ENCODE measurements at places on chromosomes 11 and 22.

GRCh38 chr11:73950869-73951710 lies at the start of gene DNAJB13:
TSS of gene DNAJB13 (plus strand) at chr11:73951026. CDS start at chr11:73951070, 44 bp downstream.
- DNase-seq = peak; percentile 71

DNA sequence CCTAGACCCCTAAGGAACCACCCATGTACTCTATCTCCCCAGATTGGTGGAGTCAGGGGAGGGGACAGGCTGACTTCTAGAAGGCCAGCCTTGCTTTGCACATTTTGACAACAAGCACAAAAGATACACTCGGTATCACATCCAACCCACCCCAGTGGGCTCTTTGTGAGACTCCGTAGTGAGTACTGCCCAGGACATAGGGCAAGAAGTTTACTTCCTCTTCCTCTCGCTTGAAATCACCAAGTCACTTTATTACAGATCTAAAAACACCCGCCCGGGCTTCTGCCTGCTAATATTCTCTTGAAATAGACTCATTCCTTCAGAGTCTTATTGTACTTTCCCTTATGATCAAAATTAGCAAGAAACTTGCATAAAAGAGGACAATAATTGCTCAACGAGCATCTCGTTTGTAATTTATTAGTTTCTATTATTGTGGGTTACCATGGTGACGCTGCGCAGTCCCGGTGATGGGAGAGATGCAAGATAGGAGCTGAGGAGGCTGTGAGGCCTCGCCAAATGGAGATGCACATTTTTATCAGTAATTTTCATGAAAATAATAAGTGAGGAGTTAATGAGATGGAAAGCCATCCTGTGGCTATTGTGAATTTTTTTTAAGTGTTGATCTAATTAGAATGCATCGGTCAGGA lies 96.9 kb downstream of the FEZ1 start:
- DNase-seq = no peak

DNA sequence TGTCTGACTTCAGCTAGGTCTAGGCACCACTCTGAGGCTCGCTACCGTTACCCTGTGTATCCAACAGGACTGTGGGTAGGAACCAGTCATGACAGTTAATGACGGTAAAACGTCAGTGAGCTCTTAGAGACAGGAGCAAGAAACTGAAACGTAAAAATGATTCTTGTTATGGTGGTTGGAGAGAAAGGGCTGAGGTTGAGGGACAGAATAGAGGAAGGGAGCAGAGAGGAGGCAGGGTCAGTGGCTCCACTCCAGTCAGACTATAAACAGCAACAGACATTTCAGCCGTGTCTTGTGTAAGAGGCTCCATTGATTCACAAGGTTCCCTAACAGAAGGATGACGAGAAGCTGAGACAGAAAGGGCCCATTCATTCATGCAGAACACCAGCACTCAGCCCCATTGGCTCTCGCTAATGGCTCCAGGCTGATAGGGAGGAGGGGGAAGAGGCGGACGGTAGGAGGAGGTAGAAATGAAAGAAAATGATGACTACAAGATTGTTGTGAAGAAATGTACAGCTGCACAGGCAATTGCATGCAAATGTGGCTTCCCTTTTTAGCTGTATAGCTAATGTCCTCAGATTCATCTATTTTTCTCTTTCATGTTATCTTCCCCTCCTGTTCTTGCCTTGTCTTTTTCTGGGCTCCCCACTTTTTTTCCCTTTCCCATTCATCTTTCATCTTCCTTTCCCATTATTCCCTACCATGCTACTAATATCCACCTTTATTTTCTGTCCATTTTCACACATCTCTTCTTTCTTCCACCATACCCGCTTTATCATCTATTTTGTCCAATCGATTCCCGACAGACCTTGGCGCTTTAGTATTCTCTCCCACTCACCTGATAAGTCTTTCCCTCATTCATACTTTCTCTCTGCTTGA lies 34.3 kb downstream of the ETS1 start:
- DNase-seq = peak; percentile 14

- DNase-seq = no peak
These were observed 59.2 kb downstream of the MYO7A start for GRCh38 chr11:77187111-77187750.

DNA sequence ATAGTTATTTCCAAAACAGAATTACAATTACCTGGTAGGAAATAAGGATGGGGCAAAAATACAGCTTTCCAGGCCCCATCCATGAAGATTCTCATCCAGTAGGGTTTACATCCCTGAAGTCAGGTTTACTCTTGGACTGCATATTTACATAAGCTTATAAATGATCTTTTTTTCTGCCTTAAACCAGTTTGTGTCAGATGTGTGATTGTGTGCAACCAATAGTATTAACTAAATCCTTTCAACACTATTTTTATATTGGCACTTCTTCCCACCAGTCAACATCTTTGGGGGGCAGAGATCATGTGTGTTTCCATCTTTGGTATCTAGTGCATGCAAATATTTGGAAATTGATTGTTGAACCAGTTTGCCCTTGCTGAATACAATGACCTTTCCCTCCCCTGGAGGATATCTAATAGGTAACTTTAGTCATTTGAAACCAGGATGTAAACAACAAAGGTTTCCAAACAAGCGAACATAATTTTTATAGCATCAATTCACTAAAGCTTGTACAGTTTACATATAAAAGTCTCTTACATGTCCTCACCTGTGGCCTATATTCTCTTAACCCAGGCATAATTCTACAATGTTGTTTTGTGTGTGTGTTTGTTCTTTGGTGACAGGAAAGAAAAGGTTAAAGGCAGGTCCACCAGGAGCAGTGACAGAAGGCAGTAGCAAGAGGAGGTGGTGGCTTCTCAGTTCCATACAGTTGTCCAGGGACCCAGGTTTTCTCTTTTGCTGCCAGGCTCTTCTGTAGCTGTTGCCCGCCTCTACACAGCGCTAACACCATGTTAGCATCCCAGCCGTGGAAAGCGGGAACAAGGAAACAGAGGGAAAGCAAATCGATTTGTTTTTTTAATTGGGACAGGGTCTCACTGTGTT lies 1.7 kb upstream of the ME3 start:
- no peak for DNase-seq

GRCh38 chr11:27183672-27184457 lies 143.2 kb downstream of the BBOX1 start:
- peak; percentile 38 for DNase-seq

- no peak for DNase-seq
These were observed 4.8 kb upstream of the SLC3A2 start for GRCh38 chr11:62875698-62876478.

- no peak for DNase-seq
These were observed 2.0 kb upstream of the GATD1 start for GRCh38 chr11:778976-779954.

- no peak for DNase-seq
These were observed 17.6 kb downstream of the ANO1 start for GRCh38 chr11:70095541-70096252.

- DNase-seq = no peak
These were observed 5.5 kb upstream of the IL10RA start for GRCh38 chr11:117980720-117981119.

DNA sequence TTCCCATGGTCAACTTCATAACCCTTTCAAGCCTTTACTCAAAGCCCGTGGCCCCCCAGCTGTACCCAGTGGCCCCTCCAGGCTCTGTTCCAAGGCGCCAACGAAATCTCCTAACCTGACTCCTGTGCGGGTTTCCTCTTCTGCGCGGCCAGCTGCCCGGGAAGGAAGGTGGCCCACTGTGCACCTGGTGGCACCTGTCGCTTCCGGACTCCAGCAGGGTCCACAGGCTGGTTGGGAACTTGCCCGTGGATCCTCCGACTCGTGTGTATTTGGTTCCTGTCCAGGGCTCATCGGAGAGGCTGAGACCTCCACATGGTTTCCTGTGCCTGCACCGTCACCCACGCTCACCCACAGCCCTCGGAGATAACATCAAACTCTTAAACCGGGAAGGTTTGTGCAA lies 335.4 kb downstream of the BRD1 start:
- no peak for DNase-seq

- no peak for DNase-seq
These were observed 91.3 kb downstream of the RNF169 start for GRCh38 chr11:74839971-74840370.

DNA sequence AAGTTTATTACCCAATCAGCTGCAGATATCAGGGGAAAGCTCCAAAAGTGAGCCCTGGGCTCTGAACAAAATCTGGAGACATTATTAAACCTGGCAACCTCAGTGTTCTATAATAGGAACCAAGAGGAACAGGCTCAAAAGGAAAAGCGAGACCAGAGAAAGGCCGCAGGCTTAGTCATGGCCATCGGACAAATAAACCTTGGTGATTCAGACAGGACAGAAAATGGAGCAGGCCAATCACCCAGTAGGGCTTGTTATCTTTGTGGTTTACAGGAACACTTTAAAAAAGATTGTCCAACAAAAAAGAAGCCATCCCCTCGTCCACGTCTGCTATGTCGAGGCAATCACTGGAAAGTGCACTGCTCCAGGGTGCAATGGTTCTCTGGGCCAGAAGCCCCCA lies 7.7 kb upstream of the PANX1 start:
- no peak for DNase-seq

DNA sequence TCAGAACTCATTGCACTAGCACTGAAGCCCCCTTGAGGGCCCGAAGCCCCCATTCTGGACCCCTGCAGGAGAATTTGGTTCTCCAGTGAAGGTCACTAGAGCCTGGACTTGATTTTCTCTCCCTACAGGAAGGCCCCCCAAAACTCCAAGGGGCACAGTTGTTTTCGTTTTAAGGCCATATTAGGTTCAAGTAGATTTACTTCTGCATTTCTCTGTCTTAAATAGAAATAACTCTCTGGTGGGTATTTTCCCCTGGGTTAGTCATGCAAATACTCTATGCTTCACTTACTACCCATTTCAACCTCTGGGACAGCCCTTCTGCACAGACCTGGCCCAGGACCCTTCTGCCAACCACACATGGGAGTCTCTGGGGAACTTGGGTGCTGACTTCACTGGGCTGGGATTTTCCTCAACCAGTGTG lies 41.6 kb downstream of the WEE1 start:
- DNase-seq = no peak

DNA sequence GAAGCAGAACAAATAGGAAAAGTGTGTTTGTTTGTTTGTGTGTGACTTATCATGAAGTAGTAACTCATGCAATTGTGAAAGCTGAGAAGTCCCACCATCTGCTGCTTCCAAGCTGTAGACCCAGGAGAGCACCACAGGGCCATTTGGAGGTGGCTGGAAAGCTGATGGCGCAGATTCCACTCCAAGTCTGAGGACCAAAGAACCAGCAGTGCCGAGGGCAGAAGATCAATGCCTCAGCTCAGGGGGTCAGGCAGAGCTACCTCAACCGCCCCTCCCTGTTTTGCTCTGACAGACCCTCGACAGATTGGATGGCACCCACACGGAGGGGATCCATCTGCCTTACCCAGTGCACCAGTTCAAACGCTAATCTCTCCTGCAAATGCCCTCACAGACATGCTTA lies 896.2 kb downstream of the BRD1 start:
- no peak for DNase-seq

DNA sequence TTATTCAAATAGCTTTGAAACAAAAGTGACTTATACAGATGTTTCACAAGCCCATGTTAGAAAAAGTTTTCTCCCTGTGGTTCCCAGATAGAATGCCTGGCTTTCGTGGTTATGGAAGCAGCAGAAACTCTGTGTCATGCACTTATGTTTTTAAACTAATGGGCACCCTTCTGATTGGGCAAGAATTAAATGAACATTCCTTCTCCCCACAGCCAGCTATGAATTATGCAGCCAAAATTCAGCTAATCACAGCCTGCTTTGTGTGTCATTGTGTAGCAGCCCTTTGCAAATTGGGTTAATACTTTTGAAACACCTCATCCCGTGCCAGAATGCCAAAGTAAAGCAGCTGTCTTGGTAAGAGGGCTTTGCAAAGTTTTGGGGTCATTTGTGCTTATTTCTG lies 46.9 kb downstream of the PANX1 start:
- DNase-seq = peak; percentile 25

- DNase-seq = no peak
These were observed 53.3 kb downstream of the CERK start for GRCh38 chr22:46684706-46685105.

- no peak for DNase-seq
These were observed 35.7 kb downstream of the TBCEL start for GRCh38 chr11:121059605-121060004.

DNA sequence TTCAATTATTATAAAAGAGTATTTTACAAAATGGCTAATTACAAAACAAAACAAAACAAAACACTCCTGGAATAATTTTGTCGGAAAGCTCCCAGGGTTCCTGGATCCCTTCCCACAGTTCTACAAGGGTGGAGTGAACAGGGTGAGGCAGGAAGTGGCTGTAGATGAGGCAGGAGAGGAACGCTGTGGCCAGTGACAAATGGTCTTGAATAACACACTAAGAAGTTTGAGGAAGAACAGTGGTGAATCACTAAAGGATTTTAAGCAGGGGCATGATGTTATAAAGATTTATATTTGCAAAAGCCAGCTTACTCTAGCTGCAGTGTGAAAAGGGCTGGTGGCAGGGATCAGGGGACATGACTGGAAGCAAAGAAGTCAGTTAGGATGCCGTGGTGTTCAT lies 33.8 kb upstream of the APOA1 start:
- peak; percentile 32 for DNase-seq

DNA sequence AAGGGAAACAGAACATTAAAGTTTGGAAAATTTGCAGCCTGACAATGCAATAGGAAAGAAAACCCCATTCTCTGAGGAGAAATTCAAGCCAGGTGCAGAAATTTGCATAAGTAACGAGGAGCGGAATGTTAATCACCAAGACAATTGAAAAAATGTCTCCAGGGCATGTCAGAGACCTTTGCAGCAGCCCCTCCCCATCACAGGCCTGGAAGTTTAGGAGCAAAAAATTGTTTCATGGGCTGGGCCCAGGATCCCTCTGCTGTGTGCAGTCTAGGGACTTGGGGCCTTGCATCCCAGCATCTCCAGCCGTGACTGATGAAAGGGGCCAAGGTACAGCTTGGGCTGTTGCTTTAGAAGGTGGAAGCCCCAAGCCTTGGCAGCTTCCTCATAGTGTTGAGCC lies 780.2 kb downstream of the LRRC4C start:
- DNase-seq = no peak

DNA sequence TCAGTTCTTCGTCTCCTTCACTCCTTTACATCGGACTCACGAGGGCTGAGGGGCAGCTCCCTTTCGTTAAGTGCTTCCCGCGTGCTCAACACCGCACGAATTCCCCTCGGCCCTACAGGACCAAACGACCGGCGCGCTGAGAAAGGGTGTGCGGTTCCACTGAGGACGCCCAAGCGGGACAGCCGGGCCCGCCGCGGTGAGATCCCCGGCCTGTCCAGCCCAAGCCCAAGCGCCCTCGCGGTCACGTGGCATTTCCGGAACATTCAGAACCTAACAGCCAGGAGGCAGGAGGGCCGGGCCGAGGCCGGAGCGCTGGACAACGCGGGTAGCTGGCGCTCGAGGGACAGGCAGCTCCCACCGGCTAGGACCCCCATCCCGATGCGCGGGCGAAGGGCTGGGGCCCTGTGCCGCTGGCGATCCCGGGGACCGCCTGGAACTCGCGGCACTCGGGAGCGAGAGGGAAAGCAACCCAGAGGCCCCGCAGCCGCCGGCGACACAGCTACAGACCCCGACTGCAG lies 737 bp upstream of the STIP1 start:
- peak; percentile 67 for DNase-seq

GRCh38 chr11:117458275-117459122 lies 130.8 kb downstream of the CEP164 start:
- DNase-seq = peak; percentile 69

GRCh38 chr11:93532281-93532789 lies 10.9 kb downstream of the SMCO4 start:
- DNase-seq = no peak

- DNase-seq = no peak
These were observed 77.9 kb downstream of the SIK3 start for GRCh38 chr11:117020287-117020686.

All from RWPE1 (cell line).